ENCODE measurements at places on chromosomes 16 and 17.

DNA sequence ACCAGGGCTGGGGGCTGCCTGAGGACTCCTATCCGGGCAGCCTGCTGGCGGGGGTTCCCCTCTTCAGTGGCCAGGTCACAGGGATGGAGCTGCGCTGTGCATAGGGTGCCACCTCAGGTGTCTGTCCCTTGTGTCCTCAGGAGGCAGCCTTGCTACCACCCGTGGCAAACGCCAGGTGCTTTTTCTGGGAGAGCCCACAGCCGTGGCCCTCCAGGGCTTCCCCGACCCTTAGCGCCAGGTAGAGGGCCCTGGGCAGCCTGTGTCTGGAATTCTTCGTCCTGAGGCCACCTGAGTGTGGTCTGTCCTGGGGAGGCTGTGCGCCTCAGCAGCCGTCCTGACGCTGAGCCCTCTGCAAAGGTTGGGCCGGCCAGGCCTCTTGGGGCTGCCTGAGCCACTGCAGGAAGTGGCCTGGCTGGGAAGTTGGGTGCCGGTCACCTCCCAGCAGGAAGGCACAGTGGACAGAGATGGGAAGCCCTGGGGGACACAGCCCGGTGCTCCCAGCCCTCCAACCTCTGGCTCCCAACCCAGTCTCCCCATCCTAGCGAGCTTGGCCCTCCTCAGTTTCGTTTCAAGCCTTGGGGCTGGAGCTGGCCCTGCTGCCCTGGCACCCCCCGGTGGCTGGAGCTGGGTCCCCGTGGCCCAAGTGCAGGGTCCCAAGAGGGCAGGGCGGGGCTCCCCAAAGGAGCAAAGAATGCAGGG is 7.6 kb upstream of the BAIAP3 start:
- no peak for DNase-seq

DNA sequence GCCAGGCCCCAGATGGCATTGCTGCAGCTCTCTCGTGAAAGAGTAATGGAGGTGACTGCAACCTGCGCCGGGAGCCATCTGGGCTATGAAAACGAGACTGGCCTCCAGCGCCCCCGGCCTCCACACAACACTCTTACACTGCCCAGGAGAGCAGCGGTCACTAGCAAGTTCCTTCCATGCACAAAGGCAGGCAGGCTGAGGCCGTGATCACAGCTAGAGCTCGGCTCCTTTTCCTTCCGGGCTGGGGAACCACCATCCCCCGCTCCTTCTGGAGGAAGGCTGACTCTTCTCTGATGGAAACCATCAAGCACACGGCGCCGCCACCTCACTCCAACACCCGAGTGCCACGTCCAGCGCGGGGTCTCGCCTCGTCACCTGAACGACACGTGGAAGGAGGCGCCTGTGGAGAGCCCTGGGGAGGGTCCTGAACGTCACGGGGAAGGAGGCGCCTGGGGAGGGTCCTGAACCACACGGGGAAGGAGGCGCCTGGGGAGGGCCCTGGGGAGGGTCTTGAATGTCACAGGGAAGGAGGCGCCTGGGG is 61.9 kb downstream of the KLHDC4 start:
- no peak for DNase-seq

- no peak for DNase-seq
Measured at GRCh38 chr17:42224651-42225050, 30.4 kb upstream of the GHDC start.

- DNase-seq, result no peak
Measured at GRCh38 chr16:51009813-51010212, 141.3 kb downstream of the SALL1 start.

DNA sequence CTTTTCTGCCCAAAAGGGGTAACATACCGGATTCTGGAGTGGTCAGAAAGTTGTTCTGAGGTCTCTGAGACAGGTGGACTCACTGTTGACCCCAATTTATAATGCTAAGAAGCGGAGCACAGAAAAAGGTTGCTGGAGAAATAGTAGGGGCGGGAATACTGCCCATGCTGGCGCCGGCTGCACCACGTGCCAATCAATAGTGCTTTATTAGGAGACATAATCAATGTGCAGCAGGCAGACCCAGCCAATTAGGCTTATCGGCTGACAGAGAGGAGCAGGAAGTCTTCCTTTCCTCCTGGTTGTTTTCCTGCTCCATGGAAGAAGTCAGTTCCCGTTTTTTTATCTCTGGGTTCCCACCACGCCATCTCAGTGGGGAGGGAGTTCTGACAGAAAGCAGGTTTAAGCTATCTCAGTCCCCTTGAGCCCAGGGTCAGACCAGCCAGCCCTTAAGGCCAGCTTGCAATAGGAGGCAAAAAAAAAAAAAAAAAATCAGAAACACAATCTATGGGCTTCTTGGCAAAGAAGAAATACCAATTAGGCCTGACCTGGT is 68.2 kb upstream of the IRX6 start:
- no peak for DNase-seq

DNA sequence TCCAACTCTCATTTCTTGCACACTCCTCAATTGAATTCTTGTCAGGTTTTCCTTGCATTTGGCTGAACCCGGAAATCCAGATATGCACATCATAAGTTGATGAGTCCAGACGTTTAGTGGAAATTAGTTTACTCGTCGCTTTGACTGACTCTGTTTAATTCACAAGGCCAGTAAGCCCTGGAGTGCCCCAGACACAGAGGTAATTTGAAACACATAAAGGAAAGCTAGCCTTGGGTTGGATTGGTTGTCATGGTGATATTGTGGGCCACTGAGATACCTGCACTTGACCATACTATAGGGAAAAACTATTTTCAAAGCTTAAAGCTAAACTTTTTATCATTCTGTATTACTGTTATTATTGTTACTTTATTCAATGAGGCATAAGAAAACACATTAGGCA is 178.3 kb upstream of the CA10 start:
- DNase-seq, result no peak

All from HFF-Myc (cell line).